ENCODE measurements at places on chromosomes 4 and X.
A peak's percentile ranks its signal among the peaks of the same experiment; 100 is the strongest.

GRCh38 chr4:101187841-101188240 is 159.5 kb downstream of the PPP3CA start:
- DNase-seq = no peak

DNA sequence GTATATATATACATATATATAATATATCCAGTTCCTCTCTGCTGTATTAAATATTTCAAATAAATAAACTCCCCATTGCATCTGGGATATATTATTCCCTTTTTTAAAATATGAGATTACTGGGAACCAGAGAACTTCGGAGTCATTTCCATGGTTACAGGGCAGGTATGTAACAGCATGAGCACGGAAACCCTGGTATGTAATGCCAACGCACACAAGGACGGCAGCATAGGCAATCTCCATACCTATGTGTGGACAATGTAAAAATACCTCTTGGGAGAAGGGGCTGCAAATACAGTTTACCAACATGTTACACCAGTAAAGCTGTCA is 62.8 kb downstream of the NUDT10 start:
- no peak for DNase-seq

GRCh38 chr4:113026556-113026955 is 22.9 kb upstream of the ANK2 start:
- no peak for DNase-seq

DNA sequence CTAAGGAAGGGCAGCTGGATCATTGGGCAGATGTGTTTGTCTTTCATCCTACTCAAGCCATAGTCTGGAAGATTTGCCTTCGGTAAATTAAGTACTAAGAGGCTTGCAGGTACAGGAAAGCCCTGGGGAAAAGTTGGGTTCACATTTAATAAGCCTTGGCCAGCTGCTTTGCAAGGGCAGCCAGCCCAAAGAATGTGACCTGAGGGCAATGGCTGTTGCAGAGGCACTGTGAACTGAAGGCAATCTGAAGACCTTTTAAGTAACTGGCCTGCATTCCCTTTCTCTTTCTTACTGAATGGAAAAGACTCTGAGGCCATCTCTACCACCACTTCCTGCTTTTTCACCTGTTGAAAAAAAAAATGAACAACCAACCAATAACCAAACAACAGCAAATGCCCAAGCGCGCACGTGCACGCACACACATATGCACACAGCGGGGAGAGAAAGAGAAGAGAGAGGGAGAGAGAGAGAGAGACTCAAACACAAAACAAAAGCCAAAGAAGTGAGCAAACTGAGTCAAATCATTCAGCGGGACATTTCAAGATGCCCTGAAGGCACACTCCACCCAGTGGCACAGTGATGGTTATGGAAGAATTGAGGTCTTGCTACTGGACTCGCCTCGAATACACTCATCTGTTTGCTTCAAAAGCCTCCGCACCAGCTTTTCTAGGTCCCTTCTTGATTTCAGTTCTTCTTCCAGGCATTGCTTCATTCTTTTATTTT is 19.6 kb downstream of the CD40LG start:
- DNase-seq = no peak

DNA sequence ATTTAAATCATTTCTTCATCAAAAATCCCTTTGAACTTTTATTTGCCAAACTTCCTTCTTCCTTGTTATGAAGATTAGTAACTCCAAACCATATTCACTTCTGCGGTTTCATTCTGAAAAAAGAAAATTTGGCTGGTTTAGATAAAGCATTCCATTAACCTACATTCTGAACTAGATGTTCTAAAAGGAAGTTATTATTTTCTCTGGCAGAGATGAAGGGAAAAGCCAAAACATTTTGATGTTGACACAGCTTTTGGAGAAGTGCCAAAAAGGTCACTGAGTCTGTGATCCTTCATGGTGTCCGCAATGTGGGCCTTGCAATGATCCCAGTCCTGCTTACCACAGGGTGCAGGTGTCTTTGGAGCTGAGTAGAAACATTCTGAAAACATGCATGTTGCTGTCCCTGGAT is 36.0 kb downstream of the CXCL8 start:
- DNase-seq = peak; percentile 55

- DNase-seq = no peak
Observed at GRCh38 chr4:140061194-140061593, 92.8 kb downstream of the MAML3 start.

DNA sequence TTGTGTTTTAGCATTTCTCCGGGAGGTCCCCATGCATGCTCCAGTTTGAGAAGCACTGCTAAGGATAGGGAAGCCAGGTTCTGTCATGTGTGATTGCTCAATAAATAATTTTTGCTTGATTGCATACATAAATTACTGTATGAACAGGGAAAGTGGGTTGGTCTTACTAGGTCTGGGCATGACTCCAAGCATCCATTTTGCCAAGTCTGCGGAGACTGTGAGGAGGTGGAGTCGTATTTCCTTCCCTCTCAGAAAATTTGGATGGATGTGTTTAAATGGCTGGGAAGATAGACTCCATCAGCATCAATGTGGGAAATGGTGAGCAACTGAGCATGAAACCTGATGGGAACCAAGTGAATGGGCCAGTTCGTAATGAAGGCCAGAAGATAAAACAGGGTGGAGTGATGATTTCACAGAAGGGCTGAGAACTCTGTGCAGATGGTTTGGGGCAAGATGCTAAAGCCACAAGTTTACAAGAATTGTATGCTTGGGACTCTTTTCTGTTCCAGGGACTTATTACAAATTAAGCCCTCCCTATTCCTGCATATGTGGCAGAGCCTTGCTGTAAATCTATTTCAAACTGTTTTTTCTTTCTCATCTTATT is 84.1 kb downstream of the NHS start:
- no peak for DNase-seq

- no peak for DNase-seq
Observed at GRCh38 chrX:123476611-123477219, 256.1 kb downstream of the THOC2 start.

DNA sequence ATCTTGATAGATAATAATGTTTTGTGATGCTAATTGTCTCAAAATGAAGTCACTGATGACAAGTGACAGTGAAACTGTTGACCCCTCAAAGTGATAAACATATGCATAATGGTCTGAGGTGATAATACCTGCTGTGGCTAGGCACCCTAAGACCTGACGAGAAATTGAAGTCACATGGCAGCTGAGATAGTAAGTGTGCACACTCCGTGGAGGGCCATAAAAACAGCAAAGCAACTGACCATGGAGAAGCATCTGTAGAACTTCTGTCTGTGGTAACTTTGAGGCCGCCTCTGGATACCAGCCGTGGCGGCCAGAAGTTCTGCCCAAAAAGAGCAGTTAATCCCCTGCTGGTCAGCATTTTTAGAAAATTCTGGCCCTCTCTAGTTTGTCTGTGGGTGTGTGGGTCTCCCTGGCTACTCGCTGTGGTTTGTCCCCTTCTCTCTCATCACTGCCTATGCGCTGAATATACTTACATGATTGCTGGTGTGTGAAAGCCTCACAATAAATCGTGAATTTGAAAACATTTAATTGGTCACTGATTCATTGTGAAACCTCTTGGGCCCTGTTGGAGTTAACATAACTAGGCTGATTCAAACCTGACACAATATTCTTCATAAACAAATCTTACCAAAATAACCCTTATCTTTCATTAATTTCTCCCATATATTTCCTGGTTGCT is 50.6 kb downstream of the CCDC149 start:
- DNase-seq = no peak

Measured in inflammatory macrophage (primary cell).